Stimulated activated CD4-positive, alpha-beta T cell treated with anti-CD3 and anti-CD28 coated beads, Interleukin-2, amount 100 ng/mL, for 24 hours (primary cell): ENCODE measurements at places on chromosomes 7 and 10.

DNA sequence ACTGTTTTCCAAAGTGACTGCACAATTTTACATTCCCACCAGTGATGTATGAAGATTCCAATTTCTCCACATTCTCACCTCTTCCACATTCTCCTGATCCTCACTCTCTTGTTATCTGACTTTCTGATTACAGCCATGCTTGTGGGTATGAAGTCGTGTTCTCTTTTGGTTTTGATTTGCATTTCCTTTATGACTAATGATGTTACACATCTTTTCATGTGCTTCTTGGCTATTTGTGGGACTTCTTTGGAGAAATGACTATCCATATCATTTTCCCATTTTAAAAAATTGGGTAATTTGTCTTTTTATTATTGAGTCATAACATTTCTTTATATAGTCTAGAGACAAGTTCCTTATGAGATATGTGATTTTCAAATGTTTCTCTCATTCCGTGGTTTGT lies 10.5 kb upstream of the GIMAP8 start:
- DNase-seq, result no peak

DNA sequence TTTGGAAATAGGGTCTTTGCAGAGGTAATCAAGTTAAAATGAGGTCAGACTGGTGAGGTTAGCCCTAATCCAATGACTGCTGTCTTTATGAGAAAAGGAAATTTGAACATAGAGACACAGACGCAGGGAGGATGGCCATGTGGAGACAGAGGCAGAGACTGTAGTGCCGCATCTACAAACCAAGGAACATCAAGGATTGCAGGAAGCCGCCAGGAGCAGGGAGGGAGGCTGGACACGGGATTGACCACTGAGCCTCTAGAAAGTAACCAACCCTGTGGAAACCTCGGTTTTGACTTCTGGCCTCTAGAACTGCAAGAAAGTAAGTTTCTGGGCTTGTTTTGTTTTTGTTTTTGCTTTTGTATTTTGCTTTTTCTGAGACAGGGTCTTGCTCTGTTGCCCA lies 68.4 kb upstream of the ADAM12 start:
- DNase-seq, result no peak

GRCh38 chr7:5406957-5407945 lies 16.4 kb downstream of the TNRC18 start:
- DNase-seq, result no peak

DNA sequence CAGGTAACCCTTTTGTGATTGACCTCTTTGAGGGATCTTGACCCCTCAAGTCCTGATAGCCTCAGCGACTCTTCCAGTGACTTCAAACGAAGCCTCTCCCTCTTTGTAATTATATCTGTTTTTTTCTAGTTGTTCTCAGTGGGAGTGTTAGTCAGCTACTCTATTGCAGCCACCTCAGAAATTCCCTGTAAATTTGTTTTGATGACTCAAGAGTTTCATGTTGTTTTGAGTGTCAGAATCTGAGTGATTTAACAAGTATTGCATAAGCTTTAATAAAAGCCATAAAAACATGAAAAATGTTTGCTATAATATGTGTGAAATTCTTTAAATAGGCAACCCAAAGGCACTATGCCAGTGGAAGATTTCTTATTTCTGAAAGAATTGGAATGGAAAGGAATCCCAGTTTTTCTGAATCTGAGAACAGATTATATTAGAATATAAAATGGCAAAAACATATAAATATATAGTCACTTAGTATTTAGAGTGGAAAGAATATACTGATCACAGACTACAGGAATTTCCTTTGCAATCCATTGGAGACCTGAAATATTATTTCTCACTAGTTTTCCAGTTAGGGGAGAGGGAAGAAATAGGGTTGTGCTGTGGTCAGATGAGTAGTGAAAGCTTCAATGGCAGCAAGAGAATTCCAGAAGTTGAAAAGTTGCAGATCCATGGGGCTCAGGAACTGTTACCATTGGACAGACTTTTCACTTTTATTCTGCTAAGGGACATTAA lies 94.4 kb upstream of the SEMA3C start:
- DNase-seq, result no peak

DNA sequence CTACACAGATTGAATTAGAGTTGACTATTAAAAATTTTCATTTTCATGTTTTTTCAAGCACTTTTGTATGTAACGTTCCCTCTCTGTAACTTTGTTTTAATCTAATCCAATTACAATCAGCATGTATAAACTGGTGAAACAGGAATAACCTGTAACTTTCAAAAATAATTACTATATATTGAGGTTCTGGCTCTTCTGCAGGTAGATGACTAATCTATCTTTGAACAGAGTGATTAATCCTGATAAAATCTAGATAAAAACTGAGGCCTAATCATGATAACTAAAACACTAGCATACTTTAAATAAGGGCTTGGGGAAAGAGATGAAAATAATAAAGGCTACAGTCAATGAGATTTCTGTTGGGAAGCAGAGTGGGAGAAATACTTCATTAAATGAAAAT lies 101.6 kb upstream of the KCND2 start:
- no peak for DNase-seq

DNA sequence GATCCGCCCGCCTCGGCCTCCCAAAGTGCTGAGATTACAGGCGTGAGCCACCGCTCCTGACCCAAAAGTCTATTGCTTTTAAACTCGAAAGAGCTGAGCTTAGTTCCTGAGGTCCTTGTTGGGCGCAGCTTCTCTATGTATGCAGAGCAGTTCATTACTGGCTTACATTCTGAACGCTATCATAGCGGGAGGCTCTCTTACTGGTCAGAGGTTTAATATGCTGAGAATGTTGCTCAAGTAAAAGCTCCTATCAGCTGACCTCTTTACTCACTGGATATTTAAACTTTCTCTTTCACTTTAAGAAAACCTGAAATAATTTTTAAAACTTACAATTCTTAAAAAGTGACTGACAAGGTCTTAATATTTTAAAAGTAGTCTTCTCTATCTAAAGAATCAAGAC lies 160.8 kb upstream of the WNT16 start:
- no peak for DNase-seq

DNA sequence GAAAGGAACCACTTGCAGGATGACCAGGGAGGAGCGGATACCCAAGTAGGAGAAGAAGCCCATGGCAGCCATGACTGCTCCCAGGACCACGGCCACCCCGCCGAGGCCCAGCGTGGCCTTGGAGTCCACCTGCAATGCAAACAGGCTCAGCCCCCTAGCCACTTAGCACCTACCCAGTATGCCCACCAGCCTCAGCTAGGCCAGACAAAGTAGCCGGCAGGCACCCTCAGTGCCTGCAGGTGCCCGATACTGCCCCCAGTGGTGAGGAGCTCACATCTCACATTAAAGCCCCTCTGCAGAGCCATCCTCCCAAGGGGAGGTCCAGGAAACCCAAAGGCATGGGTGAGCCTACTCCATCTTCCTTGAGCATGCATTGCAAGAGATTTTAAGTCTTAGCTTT lies 6.6 kb downstream of the NPC1L1 start:
- peak; percentile 56 for DNase-seq

- DNase-seq, result no peak
Observed at GRCh38 chr10:36188461-36188860, 546.4 kb upstream of the FZD8 start.

GRCh38 chr10:103916254-103916653 lies 1.7 kb downstream of the STN1 start:
- no peak for DNase-seq

DNA sequence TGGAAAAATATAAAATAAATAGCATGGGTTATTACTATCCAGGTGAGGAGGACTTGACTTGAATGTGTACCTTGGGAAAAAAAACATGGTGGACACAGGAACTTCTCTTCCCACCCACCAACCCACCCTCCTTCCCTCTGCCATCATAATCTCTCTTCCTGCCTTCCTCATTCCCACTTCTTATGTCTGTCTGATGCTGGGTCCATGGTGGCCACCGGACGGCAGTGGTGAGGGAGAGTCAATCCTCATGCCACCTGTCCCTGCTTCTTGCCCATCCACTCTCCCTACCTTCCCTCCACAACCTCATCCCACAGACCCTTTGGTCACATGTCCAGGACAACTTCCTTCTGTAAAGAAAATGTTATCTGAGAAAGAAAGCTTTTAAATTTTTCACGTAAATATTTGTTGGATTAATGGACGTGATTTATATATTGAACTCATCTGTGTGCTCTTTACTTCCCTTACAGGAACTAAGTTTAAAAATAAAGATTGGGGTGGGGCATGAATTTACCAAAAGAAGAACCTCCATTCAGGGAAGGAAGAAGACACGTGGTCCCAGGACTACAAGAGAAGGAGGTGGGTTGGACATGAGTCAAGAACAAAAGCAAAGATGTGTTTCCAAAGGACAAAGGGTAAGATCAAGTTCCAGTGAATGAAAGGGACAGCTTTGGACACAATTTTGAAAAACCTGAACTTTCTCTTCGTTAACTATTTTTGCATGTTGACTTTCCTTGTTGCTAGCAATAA lies 104.5 kb downstream of the PIP4K2A start:
- no peak for DNase-seq

- no peak for DNase-seq
Observed at GRCh38 chr10:66813122-66813521, 112.7 kb upstream of the LRRTM3 start.

DNA sequence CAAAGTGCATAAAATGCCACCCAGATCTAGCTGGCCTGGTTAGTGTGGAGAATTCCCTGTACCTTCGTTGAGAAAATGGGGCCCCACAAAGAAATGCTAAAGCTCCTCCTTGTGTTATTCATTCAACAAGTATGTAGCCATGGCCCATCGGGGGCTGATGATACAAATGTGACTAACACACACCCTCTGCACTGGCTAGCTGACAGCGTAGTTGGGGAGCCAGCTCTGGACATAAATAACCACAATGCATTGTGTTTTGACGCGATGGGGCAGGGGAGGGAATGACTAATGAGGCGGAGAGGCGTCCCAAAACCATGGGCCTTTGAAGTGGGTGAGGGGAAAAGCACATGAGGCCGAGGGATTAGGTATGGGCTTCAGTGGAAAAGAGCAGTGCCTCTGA lies 28.2 kb upstream of the ASL start:
- DNase-seq, result no peak

GRCh38 chr10:22780474-22780885 lies 66.1 kb upstream of the PIP4K2A start:
- DNase-seq, result no peak

GRCh38 chr7:20562461-20562860 lies 53.0 kb upstream of the ABCB5 start:
- DNase-seq, result no peak

- DNase-seq, result no peak
Observed at GRCh38 chr10:23472181-23472580, 33.3 kb downstream of the OTUD1 start.

- DNase-seq, result no peak
Observed at GRCh38 chr7:148975896-148976295, 52.4 kb downstream of the PDIA4 start.

GRCh38 chr7:80060218-80060806 lies 74.3 kb upstream of the GNAI1 start:
- no peak for DNase-seq

DNA sequence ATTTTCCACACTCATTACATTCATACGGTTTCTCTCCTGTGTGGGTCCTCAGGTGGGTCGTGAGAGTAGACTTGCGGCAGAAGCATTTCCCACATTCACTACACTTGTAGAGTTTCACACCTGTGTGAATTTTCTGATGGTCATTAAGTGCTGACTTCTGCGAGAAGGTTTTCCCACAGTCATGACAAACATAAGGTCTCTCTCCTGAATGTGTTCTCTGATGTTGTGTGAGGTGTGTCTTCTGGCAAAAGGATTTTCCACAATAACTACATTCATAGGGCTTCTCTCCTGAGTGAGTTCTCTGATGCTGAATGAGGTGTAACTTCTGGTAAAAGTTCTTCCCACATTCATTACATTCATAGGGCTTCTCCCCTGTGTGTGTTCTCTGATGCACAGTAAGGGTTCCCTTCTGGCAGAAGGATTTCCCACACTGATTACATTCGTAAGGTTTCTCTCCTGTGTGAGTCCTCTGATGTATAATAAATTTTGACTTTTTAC lies 15.1 kb downstream of the ZNF12 start:
- DNase-seq, result no peak

- DNase-seq, result no peak
Observed at GRCh38 chr7:45171946-45172345, 14.4 kb downstream of the RAMP3 start.

DNA sequence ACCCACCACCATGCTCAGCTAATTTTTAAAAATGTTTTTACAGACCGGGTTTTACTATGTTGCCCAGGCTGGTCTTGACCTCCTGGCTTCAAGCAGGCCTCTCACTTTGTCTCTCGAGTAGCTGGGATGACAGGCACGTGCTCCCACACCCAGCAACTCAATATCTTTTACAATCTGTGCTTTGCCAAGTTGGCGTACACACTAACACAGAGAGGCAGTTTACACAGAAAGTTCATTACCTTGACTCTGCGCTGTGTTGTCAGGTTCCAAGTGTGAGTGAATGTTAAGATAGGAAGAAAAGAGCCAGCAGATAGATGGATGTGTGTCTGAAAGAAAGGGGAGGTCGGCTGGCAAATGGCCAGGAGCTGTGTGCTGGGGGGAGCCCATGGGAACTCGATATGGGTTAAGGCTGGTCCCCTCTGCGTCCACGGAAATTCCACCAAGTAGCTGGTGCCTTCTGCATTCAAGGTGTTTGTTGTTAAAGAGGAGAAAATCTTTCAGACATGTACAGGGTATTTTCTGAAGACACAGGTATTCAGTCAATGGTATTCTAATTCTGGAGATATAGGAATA lies 299.8 kb downstream of the CAMK1D start:
- no peak for DNase-seq

DNA sequence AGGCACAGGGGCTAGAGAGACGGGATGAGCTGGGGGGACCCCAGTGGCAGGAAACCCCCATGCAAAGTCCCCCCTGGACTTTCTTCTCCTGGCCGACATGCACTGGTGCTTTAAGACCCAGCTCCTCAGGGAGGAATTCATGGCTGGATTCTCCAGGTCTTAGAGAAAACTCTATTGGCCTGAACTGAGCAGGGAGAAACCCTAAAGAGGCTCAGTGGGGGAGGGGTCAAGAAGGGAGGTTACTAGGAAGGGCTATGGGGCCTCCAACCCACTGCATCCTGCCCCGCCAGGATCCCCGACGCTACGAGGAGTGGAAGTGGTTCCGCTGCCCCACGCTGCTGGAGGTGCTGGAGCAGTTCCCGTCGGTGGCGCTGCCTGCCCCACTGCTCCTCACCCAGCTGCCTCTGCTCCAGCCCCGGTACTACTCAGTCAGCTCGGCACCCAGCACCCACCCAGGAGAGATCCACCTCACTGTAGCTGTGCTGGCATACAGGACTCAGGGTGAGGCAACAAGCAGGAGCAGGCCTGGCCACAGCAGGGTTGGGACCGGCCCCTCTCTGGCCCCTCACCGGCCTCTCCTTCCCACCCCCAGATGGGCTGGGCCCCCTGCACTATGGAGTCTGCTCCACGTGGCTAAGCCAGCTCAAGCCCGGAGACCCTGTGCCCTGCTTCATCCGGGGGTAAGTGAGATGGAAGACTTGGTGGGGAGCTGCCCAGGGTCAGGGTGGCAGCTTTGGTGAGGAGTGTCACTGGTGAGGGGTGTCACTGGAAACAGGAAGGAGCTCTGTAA lies 13.8 kb downstream of the ATG9B start:
- DNase-seq, result peak; percentile 54
